ENCODE measurements at places on chromosomes 13 and 19. TPM values are rescaled to one million over a fixed set of nuclear protein-coding genes. Genes with fewer than 3 reads are reported as not detected.

DNA sequence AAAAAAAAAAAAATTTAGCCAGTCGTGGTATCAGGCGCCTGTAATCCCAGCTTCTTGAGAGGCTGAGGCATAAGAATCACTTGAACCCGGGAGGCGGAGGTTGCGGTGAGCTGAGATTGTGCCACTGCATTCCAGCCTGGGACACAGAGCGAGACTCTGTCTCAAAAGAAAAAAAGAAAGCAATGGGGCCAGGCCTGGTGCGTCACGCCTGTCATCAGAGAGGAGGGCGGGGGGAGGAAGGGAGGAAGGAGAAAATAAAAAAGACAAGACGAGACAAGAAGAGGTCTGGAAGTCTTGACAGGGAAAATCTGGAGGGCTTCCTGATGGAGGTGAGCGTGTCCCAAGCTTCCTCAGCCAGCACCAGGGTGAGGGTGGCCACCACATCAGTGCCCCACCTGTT is 54.9 kb upstream of the PTPRS start:
- no peak overlapping the region for H3K4me3 ChIP-seq
- no peaks in the 10 kb centered on the region for H3K36me3 ChIP-seq
- DNase-seq, result no peak
- H3K4me1 ChIP-seq, result no peaks in the 10 kb centered on the region
- peaks cover 9% of the 10 kb centered on the region for H3K27me3 ChIP-seq
- no peak overlapping the region for H3K27ac ChIP-seq

GRCh38 chr13:107203146-107203847 is 635.4 kb upstream of the ARGLU1 start:
- no peak for DNase-seq
- H3K27me3 ChIP-seq, result no peaks in the 10 kb centered on the region
- peak overlapping the region; percentile 2 for H3K27ac ChIP-seq
- no peak overlapping the region for H3K4me3 ChIP-seq
- no peaks in the 10 kb centered on the region for H3K4me1 ChIP-seq

Gene DCAF15
- 37.9 TPM for total RNA-seq

Gene IGFL1
- total RNA-seq, result not detected

- peaks cover 4% of the 10 kb centered on the region for H3K4me1 ChIP-seq
- H3K27me3 ChIP-seq, result no peaks in the 10 kb centered on the region
- no peak overlapping the region for H3K27ac ChIP-seq
- H3K4me3 ChIP-seq, result no peak overlapping the region
Observed at GRCh38 chr13:27641711-27642502, 20.2 kb downstream of the POLR1D start.

Gene IL4I1
- 3.7 TPM for total RNA-seq

DNA sequence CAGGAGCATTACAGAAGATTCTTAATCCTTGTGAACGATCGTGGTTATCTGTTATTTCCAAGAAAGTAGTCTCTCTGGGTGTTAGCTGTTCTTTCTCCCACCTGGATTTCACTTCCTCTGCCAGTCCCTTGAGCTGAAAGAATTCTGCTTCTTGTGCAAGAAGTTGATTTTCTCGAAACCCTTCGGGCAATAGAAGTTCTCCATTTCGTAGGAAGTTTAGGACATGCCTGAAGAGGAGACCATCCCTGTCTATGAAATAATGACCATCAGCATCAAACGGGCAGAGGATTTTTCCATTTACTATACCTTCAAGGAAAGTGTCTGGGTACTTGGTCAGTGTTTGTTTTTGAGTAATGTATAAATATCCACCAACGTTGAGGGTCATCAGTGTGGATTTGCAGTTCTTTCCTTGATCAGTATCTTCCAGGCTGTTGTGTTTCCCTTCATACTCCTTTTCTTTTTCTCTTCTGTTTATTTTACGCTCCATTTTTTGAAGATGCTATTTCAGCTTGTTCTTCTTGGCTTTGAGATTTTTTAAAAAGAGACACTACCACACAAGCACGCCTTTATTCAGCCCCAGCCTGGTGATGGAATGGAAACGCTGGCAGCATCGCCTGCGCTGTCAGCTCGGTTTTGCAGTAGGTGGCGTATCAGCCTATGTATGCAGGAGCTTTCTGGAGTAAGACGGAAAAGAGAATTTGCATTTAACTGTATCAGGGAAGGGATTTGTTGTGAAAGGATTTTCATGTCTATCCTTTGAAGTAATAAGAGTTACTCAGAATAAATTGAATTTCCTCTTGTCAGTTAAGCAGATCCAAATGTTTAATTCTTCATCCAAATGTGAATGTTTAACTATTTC is 6.5 kb downstream of the KCTD4 start:
- H3K4me1 ChIP-seq, result no peaks in the 10 kb centered on the region
- DNase-seq, result peak; percentile 29
- no peak overlapping the region for H3K4me3 ChIP-seq
- H3K36me3 ChIP-seq, result peaks cover 3% of the 10 kb centered on the region
- H3K27ac ChIP-seq, result no peak overlapping the region

DNA sequence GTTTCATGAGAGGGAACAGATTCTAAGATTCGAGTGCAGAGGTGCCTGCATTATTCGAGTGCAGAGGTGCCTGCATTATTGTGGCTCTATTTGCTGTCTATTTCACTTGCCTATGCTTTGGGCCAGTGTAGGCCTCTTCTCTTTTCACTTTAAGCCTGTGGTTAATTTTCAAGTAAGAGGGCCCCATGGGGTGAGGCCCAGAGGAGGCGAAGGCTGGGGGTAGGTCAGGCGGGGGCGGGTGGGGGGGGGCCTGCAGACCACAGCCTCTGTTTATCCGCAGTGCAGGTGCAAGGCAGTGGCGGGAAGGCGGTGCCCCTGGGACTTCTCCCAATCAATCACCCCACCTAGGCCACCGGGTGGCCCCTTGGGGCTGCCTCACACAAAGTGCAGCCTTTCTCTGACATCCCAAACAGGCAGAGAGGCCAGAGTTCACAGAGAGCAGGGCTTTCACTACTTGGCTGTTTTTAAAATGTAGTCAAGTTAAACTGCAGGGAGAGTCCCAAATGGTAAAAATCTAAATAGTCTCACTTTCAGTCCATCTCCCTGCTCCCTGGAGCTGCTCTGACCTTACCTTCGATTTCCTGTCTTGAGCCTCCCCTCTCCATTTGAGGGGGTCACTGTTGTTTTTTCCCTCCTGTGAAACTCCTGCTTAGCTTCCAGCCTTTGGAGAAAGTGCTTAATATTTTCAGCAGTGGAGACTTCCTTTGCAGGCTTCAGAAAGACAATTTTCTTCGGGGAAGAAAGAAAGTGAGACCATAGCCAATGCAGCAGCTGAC is 249.0 kb downstream of the DLEU7 start:
- no peak overlapping the region for H3K4me3 ChIP-seq
- no peak overlapping the region for H3K27ac ChIP-seq
- no peaks in the 10 kb centered on the region for H3K36me3 ChIP-seq
- peaks cover 22% of the 10 kb centered on the region for H3K4me1 ChIP-seq
- DNase-seq, result peak; percentile 38
- no peaks in the 10 kb centered on the region for H3K27me3 ChIP-seq

- H3K27me3 ChIP-seq, result no peaks in the 10 kb centered on the region
- no peak overlapping the region for H3K27ac ChIP-seq
- DNase-seq, result no peak
- peaks cover 19% of the 10 kb centered on the region for H3K4me1 ChIP-seq
- no peak overlapping the region for H3K4me3 ChIP-seq
- no peaks in the 10 kb centered on the region for H3K36me3 ChIP-seq
Observed at GRCh38 chr13:29810898-29811297, 39.5 kb downstream of the UBL3 start.

DNA sequence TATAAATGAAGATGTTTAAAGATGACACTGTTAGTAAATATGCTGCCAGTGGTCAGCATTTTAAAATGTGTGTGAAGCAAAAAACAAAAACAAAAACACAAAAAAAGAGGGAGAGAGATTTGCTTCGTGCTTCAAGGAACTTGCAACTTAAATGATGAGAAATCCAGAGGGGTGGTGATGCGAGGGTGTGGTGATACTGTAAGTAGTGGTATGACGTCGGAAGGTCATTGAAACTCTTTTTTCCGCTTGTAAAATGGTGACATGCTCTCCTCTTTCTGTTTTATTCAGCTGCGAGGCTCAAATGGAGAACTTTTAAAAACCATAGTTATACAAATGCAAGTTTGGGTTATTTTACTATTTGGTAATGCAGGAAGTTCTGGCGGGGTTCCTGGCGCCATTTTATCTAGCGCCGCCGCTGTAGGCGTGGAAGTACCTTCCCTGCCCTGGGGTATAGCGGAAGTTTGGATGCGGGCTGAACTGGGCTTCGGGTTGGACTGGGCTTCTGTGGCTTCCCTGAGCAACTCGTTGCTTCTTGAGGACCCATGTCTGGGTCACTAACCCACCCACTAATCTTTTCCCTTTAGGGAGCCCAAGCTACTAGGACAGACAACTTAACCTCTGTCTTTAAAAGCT is 34.8 kb downstream of the DGKH start:
- H3K4me3 ChIP-seq, result no peak overlapping the region
- H3K27ac ChIP-seq, result no peak overlapping the region
- no peaks in the 10 kb centered on the region for H3K4me1 ChIP-seq
- no peak for DNase-seq
- no peaks in the 10 kb centered on the region for H3K36me3 ChIP-seq
- H3K27me3 ChIP-seq, result no peaks in the 10 kb centered on the region

DNA sequence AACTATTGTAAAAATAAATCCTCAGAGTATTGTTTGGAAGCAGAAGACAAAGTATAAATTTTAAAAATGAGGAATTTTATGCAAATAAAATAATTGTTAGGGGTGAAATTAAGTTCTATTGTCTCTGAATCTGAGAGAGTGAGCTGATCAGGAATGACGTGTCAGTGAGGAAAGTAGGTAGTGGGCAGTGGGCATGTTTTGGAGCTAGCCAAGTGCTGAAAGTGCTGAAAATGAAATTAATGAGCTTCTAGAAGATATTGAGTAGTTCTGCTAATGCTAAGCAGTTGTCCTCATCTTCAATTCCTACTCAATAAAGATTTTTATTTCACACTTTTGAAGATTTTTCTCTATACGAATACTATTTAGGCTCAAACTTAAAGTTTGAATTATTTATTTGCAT is 1167.8 kb upstream of the PCDH20 start:
- H3K27ac ChIP-seq, result no peak overlapping the region
- no peak for DNase-seq
- H3K36me3 ChIP-seq, result no peaks in the 10 kb centered on the region
- no peaks in the 10 kb centered on the region for H3K27me3 ChIP-seq
- no peaks in the 10 kb centered on the region for H3K4me1 ChIP-seq

DNA sequence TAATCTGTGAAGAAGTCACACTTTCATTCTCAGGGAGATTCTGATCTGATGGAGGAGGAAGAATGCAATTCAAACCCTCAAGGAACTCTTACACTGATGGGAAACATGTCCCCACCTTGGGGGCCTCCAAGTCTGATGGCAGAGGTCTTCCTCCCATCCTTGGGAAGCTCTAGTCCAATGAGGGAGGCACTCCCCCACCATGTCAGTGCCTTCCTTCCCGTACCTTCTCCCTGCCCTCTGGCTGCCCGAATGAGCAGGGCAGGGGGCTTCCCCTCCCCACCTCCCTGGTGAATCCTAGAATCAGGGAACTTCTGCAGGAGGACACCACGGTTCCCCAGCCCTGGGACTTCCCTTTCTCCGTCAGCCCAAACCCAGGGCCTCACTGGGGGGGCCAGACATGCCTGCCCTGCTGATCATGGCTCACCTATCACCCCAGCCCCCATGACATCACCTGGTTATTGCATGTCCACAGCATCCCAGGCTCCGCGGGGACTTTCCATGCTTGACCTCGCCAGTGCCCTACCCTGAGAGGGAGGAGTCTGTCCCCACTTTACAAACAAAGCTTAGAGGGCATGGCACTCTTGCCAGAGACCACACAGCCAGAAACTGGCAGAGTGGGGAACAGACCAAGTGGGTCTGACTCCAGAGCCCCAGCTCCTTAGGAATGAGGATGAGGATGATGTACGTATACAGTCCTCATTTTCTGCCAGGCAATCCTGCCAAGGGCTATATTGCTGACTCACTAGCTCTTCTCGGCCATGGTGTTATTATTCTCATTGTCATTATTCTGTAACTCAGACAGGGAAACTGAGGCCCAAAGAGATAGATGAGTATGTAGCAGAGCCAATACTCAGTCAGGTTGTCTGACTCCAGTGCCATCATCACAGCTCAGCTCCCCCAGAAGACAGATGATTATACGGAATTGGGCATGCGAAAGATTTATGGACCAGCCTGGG is 9.6 kb upstream of the BCL3 start:
- peaks cover 19% of the 10 kb centered on the region for H3K4me1 ChIP-seq
- H3K27ac ChIP-seq, result no peak overlapping the region
- no peaks in the 10 kb centered on the region for H3K36me3 ChIP-seq
- no peaks in the 10 kb centered on the region for H3K27me3 ChIP-seq

DNA sequence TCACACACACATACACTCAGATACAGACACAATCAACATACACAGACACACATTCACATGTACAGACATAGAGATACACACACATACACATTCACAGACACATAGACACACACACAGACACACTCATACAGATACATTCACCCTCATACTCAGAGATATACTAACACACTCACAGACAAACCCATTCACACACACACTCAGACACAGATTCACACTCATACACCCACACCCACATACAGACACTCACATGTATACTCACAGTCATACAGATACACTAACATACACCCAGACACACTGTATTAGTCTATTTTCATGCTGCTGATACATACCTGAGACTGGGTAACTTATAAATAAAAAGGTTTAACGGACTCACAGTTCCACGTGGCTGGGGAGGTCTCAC is 30.8 kb downstream of the GJA3 start:
- no peaks in the 10 kb centered on the region for H3K27me3 ChIP-seq
- no peak for DNase-seq
- H3K36me3 ChIP-seq, result no peaks in the 10 kb centered on the region
- peaks cover 12% of the 10 kb centered on the region for H3K4me1 ChIP-seq
- no peak overlapping the region for H3K27ac ChIP-seq

Gene THOP1
- 70.5 TPM for total RNA-seq

DNA sequence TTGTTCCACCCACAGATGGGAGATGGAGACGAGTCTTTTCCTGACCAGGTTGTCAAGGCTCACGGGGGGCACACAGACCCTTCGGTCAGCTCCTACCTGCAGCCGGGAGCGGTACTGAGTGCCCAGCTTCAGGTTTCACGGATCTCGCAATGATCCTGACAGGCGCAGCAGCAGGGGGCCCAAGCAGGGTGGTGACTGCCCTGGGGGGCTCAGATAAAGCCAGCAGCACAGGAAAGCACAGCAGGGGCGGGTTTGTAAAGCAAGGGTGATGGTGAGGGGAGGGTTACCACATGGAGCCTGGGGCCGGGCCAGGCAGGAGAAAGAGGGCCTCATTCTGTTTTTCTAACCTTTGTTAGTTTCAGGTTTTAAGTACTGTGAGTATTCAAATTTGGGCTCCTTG is 41.7 kb upstream of the ATP11A start:
- no peak overlapping the region for H3K27ac ChIP-seq
- no peaks in the 10 kb centered on the region for H3K4me1 ChIP-seq
- DNase-seq, result no peak
- H3K4me3 ChIP-seq, result no peak overlapping the region
- no peaks in the 10 kb centered on the region for H3K36me3 ChIP-seq

Data from lung (tissue), 17 donors.